ENCODE measurements at places on chromosomes 3 and 15.
A peak's percentile ranks its signal among the peaks of the same experiment; 100 is the strongest.

DNA sequence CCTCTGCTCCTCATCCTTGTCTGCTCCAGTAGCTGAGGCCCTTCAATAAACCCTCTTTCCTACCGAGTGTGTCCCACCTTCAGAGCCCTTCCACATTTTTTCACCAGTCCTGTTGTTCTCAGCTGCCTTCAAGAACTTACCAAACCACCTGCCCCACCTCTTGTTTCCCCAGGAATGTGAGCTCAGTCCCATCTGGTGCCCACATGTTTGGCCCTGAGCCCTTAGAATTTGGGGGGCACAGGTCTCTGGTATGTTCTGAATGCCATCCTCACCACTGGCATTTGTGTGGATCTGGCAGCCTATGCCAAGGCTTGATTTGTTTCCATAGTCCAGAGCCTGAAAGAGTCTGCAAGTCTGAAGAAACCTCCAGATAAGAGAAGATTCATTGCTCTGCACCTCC lies 315.2 kb upstream of the PPP2R3A start:
- no peak for DNase-seq

DNA sequence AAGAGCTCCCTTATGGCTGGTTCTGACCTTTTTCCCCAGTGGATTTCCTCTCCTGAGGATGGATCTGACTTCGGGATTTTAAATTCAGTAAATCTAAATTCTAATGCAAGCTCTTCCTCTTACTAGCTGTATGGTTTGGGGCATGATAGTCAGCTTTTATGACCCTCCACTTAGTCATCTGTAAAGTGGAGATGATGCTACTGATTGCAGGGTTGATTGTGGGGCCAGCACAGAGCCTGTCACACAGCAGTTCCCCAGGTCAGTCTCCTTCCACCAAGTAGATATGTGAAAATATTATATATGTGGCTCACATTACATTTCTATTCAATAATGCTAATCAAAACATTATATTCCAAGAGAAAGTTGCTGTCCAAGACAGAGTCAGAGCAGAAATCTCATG lies 141.3 kb upstream of the UBE2E1 start:
- DNase-seq = no peak

- DNase-seq = no peak
Observed at GRCh38 chr3:53788038-53788437, 58.2 kb downstream of the CHDH start.

DNA sequence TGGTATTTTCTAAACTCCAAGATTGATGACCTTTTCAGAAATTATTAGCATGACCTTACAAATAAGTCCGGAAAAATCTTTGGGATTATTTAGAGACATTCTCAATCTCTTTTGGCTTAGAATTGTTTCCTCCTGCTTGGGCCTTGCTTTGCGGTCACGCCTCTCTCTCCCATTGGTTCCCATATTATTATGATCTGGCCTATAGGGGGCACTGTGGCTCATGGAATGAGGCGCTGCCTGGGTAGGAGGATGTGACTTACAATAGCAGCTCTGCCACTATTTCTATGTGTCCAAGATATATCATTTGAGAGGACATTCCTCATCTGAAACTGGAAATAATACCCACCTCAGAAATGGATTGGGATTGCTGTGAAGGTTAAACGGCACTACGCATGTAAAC lies 464.9 kb downstream of the MFSD1 start:
- peak; percentile 45 for DNase-seq

GRCh38 chr3:172087602-172088580 lies 48.5 kb downstream of the FNDC3B start:
- DNase-seq = no peak

- DNase-seq = no peak
Observed at GRCh38 chr15:55319537-55320237, 665 bp downstream of the PIGB start.

DNA sequence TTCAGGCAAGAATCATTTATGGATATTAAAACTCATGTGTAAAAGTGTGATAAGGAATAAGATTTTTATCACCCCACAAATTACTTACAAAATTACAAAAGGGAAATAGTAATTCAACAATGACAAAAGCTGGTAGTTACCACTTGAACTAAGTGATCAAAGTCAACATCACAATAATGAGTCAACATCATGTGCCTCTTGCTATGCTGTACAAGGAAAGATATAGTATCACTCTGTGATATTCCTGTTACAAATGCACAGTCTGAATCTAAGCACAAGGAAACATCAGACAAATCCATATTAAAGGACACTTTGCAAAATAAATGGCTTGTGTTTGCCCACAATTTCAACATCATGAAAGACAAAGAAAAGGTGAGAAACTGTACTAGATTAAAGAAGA lies 90.5 kb upstream of the PLCL2 start:
- no peak for DNase-seq

DNA sequence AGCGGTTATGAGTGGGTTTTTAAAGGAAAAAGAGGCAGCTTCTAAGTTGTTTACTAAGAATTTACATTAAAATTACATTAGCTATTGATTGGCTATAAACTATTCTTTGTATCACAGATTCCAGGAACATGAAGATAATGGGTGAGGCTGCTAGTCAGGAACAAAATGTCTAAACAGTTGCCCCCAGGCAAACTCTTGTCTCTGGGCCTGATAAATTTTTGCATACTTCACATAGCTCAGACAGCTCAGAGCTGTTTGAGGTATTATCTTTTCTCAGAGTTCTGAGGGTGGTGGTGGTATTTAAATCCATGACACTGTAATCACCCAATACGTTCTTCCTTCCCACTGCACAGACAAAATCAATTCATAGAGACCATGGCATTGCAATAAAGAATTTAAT lies 2.1 kb upstream of the HACD2 start:
- no peak for DNase-seq

- no peak for DNase-seq
Observed at GRCh38 chr3:16824081-16824696, 60.6 kb upstream of the PLCL2 start.

DNA sequence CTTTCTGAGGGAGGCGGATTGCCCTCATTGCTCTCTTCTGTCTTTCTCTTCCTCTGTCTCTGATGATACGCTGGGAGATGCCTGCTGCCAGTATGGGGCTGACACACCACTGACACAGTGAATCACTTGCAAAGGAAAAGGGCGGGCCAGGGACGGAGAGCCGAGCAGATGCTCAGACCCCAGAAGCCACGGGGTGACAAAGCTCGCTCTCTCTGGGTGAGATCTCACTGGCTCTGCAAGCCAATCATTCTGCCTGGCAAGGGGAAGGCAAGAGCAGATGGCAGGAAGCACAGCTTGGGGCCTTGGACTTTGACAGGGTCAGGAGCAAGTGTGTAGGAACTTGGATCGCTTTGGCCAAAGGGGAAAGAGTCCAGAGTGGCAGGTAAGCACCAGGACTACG lies 198.7 kb downstream of the NTRK3 start:
- no peak for DNase-seq

- DNase-seq = no peak
Observed at GRCh38 chr3:138862531-138862923, 27.8 kb upstream of the PIK3CB start.

DNA sequence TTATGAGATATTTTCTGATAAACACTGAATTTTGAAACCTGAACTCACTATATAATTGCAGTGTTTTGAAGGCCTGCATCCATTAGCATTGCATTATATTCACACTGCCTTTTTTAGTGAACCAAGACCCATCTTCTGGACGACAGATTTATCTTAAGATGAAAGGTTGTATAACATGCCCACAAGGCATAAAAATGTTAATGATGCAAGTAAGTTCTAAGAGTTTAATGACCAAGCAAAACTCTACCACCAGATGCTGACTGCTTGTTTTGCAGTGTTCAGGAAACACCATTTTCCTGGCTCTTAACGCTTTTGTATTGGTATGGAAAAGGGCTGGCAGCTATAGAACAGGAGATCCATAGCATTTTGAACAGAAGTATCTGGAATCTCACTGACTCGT lies 46.1 kb downstream of the USP50 start:
- DNase-seq = no peak
